ENCODE measurements at places on chromosomes 2 and 18.

DNA sequence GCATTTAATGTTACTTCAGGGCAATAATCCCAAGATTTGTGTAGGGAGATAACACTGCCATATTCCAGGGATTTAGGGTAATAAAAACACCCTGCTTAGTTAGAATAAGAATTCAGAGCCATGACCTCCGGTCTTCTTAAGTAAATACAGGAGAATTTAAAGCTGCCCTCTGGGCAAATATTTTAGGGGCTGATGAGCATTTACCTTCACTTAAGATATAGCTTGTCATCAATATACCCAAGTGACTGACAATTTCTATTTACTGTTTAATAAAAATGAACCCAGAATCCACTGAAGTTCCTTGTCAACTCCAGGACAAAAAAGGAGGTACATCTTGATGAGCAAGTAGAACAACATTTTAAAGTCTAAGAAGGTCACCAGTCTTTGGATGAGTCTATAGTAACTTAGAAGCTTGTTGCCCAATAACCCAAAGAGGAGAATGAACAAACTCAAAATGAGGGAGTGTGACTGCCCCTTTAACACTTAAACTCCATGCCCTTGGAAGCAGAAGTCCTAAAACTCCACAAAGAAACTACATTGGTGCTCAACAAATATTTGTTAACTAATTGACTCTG is 24.3 kb upstream of the IKZF2 start:
- no peak for DNase-seq

- no peak for DNase-seq
These were observed 312.9 kb downstream of the GULP1 start for GRCh38 chr2:188604579-188604978.

GRCh38 chr18:35174745-35175144 is 66.1 kb upstream of the ZNF397 start:
- no peak for DNase-seq

DNA sequence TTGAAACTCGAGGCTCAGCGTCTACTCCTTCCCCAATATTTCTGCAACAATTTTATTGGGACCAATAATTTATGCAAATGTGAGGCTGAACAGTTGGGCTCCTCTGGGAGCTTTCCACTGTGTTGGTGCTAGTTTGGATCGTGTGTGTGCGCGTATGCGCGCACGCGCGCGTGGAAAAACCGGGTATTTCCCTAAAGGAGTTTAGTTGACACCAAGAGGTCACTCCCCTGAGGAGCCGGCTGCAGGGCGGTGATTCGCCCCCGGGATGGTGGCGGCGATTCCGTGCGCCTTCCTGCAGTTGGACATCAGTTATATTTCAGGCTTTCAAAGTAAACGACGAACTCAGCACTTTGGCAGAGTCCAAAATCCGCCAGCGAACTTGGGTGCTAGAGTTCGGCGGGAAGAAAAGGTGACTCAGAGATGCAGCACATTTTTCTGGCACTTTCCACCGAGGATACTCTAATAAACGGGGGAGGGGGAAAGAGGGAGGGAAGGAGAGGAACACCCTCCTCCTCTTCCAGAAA is 186.5 kb upstream of the FANCL start:
- DNase-seq: peak; percentile 60

DNA sequence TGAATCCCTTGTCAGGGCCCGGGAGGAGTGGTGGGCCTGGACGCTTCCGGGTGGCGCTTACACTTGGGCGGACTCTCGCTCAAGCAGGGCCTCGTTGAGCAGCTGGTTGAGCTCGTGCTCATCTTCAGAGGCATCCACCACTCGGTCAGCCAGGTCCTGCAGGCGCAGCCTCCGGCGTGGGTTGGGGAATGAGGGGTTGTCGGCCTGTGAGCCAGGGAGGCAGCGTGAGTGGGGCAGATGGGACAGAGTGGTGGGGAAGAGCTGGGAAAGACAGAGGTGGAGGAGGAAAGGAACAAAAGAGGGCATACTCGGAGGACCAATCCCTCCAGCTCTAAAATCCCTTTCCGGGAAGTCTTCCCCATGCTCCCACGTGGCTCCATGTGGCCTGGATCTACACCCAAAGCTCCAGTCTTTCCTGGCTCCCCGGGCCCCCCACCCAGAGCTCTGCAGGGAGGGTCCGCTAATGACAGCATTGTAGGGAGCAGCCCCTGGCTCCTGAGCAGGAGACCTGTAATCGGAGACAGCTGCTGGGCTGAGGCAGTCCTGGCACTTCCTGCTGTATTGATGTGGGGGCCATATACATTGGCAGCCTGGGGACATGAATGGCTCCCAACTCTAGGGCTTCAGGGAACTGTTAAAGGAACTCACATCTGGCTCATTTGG is 41.6 kb downstream of the CENPO start:
- no peak for DNase-seq

All from muscle of leg (tissue), 16 donors.